RCC 7860 (cell line): ENCODE measurements at places on chromosomes 1 and 21.

DNA sequence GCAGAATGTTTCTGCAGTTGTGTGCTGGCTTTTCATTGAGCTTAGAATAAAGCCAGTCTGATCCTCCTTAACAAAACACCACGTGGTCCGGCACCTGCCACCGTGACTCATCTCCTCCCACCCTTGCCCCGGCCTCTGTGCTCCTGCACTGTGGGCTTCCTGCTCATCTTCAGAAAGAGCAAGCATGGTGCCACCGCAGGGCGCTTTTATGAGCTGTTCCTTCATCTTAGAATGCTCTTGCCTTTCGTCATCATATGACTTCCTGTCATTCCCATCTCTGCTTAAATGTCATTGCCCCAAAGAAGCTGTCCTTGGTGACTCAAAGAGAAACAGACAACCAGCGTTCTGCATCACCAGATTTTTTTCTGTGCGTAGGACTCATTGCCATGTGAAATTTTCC lies 117.8 kb downstream of the HHAT start:
- DNase-seq, result peak; percentile 67

GRCh38 chr21:40379881-40380810 lies 466.8 kb downstream of the DSCAM start:
- DNase-seq, result no peak

DNA sequence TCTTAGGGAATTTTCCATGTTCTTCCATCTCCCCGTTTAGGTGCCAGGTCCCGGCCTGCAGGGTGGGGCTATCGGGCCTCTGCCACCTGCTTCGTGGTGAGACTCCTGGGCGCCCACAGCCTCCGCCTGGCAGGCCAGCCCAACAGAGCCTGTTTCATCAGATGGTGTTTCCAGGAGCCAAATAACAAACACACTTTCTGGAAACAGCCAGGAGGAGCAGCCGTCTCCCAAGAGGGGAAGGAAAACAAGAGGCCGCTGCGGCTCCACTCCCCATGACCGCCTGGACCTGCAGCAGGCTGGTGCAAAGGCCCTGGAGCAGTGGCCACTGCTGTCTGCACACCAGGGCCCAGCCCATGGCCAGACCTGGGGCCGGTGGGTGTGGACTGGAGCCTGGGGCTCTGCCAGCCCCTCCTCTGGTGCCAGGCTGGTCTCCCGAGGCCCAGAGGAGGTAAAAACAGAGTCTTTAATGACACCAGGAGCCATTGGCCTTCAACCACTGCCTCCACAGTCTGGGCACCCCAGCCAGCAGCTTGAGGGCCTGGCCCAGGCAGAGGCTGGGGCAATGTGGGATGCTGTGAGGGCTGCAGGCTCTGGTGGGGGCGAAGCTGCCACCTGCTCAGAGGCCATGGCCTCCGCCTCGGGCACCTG lies 55.0 kb downstream of the SLX9 start:
- no peak for DNase-seq

- DNase-seq, result no peak
Observed at GRCh38 chr1:199776768-199777497, 250.6 kb upstream of the NR5A2 start.

GRCh38 chr1:207312604-207312920 lies 8.9 kb upstream of the CD55 start:
- no peak for DNase-seq

- DNase-seq, result no peak
Observed at GRCh38 chr1:151513626-151514121, 2.5 kb downstream of the CGN start.

- DNase-seq, result no peak
Observed at GRCh38 chr1:215923129-215923824, 356.2 kb downstream of the KCTD3 start.

- no peak for DNase-seq
Observed at GRCh38 chr1:33578557-33579448, 106.4 kb downstream of the ZSCAN20 start.

- DNase-seq, result no peak
Observed at GRCh38 chr1:69567652-69568420, at the start of gene LRRC7. Gene LRRC7, plus strand, starts transcription at chr1:69567922. Its CDS starts 718 bp downstream, at chr1:69568640.

DNA sequence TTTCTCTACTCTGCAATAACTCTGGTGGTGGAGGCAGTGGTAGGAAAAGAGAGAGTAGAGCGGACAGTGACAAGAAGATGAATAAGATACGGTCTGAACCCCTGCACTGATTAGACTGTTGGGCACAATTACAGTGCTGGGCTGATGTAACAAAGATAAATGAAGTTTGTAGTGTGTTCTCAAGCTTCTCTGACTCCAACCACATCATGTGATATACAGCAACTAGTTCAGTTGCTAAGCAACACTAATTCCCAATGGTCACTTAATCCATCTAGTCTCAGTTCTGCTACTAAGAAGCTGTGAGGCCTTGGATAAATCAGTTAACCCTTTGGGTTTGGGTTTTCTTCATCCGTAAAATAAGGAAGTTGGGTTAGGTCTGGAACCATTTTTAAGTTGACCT lies 17.3 kb downstream of the DDR2 start:
- DNase-seq, result no peak

DNA sequence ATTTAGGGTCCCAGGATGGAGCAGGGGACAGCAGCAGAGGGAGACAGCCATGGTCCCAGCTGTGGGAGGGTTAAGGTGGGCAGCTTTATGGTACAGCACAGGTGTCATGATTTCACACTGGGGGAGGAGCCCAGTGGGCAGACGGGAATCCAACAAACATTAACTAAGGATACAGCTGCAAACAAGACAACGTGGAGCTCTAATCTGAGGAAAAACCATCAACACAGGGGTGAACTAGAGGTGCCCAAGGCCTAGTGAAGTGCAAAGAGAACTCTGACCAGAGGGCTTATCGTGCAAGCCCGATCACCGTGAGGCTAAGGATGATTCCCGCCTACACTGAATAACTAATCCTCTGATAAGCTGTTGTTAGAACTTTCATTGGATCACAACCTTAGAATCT lies 18.7 kb downstream of the ECE1 start:
- no peak for DNase-seq

- DNase-seq, result no peak
Observed at GRCh38 chr1:205434738-205435137, 12.9 kb upstream of the LEMD1 start.

GRCh38 chr1:47521034-47521881 lies 83.4 kb downstream of the FOXD2 start:
- DNase-seq, result no peak

DNA sequence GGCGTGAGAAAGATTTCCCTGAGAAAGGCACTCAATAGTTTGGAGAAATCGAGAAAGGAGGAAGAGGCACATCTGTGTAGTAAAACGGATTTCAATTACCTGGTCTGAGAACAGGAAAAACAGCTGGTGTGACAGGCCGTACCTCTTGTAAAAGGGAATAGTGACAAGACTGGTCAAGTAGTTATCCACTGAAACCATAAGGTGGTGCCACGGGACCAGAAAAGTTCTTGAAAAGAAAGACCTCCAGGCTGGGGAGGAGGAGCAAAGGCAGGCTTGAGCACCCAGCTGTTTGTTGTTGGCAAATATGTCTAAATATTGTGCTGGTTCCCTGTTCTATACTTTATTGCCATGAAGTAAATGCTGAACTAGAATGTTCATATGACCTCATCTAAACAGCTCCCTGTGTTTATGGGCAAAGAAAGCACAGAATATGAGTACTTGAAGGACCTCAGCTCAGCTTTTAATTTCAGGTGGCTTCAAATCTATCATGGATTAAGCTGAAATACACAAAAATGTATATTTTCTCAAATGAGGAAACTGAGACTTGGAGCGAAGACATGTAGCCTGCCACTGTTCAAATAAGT lies 4.0 kb downstream of the HAO2 start:
- DNase-seq, result no peak

DNA sequence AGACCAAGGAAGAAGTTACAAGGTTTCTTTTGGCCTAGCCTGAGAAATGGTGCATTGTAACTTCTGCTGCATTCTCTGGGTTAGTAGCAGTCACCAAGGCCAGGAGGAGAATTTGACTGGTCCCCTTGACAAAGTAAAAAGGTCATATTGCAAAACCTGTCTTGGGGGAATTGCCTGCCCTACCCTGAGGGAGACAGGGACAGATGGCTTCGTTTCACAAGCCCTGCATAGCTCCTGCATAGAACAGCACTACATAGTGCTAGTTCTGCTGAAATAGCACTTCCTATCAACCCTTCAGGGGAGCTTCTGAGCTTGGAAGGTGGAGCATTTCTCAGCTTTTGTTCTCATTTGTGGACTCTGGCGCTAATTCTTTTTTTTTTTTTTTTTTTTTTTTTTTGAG lies 20.4 kb upstream of the AK2 start:
- no peak for DNase-seq

GRCh38 chr1:205343431-205344065 lies 13.2 kb downstream of the KLHDC8A start:
- no peak for DNase-seq

GRCh38 chr1:59475737-59476136 lies 178.8 kb downstream of the FGGY start:
- DNase-seq, result no peak

- no peak for DNase-seq
Observed at GRCh38 chr1:150807249-150808023, 624 bp downstream of the CTSK start.

DNA sequence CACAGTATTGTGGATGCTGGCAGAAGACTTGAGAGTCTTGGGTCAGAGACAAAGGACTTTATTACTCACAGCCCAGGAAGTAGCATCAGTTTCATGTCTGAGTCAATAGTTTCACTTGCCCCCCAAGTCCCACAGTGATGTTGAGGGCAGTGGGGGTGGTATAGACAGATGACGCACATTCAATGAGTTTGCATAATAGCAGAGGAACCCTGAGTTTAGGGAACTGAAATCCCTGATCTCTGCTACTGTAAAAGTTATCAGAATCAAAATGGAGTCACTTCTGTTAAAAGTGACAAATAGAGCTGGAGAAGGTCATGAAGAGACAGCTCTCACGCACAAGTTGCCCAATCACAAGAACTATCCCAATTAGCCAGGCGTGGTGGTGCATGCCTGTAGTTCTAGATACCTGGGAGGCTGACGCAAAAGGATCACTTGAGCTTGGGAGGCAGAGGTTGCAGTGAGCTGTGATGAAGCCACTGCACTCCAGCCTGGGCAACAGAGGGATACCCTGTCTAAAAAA lies 11.5 kb upstream of the HCRTR1 start:
- no peak for DNase-seq

DNA sequence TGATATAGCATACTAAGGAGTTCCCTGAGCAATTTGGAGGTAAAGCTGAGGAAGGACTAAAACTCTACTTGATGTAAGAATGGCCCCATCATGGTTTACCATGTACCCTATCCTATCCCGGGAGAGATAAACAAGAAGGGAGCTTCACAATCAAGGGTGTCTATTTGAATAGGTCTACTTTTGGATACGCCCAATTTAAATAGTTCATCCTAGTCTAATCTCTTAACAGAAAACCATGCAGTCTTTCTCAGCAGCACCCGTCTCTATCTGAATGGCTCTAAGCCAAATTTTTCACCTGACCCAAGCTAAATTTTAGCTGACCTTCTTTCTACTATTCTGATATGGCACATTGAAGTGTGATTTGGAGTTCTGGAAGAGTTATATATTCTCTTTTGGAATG lies 122.0 kb downstream of the TNNI3K start:
- no peak for DNase-seq

DNA sequence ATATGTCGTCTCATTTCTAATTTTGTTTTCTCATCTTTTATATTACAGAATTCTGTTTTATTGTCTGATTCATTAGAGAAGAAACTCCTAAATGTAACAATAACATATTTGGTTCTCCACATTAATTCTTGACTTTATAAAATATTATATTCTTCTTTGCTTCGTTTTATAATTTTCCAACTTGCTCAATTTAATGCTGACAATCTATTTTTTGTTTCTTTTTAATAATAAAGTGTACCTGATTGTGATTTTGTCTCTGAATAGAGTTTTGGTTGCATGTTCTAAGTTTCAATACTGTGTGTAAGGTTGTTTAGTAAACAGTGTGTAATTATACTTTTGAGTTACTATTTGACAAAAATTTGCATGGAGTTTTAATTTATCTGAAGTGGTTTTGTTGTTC lies 131.0 kb upstream of the C1orf105 start:
- no peak for DNase-seq
